SJSA1 (cell line): ENCODE measurements at places on chromosomes 2 and 18. TPM values are rescaled to one million over a fixed set of nuclear protein-coding genes. Genes with fewer than 3 reads are reported as not detected.

The REG3A gene
- not detected in 2 replicates for total RNA-seq

The SATB2 gene
- 4.9 and 11.0 TPM in 2 replicates for total RNA-seq

GRCh38 chr2:10003206-10004125 is 39.9 kb upstream of the KLF11 start:
- peaks cover 19% of the 10 kb centered on the region for H3K4me1 ChIP-seq
- DNase-seq = no peak
- no peak overlapping the region for H3K4me3 ChIP-seq
- H3K27me3 ChIP-seq = no peaks in the 10 kb centered on the region
- H3K36me3 ChIP-seq = no peaks in the 10 kb centered on the region
- no peak overlapping the region for H3K27ac ChIP-seq

The PROKR1 gene
- total RNA-seq = 0.03 TPM in 1 of 2 replicates, not detected in the other

The SULT1C4 gene
- 0.25 and 1.7 TPM in 2 replicates for total RNA-seq

GRCh38 chr18:44324361-44324760 is 356.3 kb upstream of the SETBP1 start:
- no peak overlapping the region for H3K27ac ChIP-seq
- no peak for DNase-seq
- H3K4me3 ChIP-seq = no peak overlapping the region
- no peaks in the 10 kb centered on the region for H3K27me3 ChIP-seq
- H3K36me3 ChIP-seq = no peaks in the 10 kb centered on the region

The COBLL1 gene
- total RNA-seq = 8.4 and 10.6 TPM in 2 replicates

GRCh38 chr18:48274301-48274700 is 134.9 kb downstream of the ZBTB7C start:
- peaks cover 5% of the 10 kb centered on the region; the same call in 1 of the 2 replicates for H3K27me3 ChIP-seq
- no peak for DNase-seq
- H3K4me1 ChIP-seq = no peaks in the 10 kb centered on the region
- no peak overlapping the region for H3K27ac ChIP-seq

DNA sequence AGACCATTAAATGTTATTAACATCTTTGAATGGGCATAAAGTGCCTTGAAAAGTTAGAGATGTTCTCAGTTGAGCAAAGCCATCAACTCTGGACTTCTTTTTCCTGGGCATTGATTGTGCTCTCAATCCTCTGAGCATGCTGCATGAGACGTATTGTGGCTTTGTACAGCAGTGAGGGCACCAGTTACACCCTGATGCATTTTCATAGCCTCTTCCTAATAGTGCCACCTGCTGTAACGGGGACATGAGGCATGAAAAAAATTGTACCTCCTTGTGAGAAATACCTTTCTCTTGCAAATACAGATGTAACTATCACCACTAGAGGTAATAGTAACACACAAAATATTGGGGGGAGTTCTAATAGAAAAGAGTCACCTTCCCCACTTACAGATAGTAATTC is 697.5 kb downstream of the TMEM182 start:
- no peak for DNase-seq
- no peaks in the 10 kb centered on the region for H3K27me3 ChIP-seq
- no peak overlapping the region for H3K4me3 ChIP-seq

The DIPK1C gene
- total RNA-seq = not detected in 2 replicates

- H3K4me1 ChIP-seq = peaks cover 20% of the 10 kb centered on the region
- H3K36me3 ChIP-seq = no peaks in the 10 kb centered on the region
- no peak overlapping the region for H3K4me3 ChIP-seq
- DNase-seq = no peak
- no peaks in the 10 kb centered on the region for H3K27me3 ChIP-seq
- H3K27ac ChIP-seq = no peak overlapping the region
Observed at GRCh38 chr2:119290859-119291587, 67.4 kb downstream of the STEAP3 start.

GRCh38 chr2:54986264-54986663 is 64.0 kb downstream of the RTN4 start:
- no peaks in the 10 kb centered on the region for H3K27me3 ChIP-seq
- peaks cover 56% of the 10 kb centered on the region for H3K36me3 ChIP-seq
- DNase-seq = no peak
- no peak overlapping the region for H3K27ac ChIP-seq
- peaks cover 14% of the 10 kb centered on the region for H3K4me1 ChIP-seq

DNA sequence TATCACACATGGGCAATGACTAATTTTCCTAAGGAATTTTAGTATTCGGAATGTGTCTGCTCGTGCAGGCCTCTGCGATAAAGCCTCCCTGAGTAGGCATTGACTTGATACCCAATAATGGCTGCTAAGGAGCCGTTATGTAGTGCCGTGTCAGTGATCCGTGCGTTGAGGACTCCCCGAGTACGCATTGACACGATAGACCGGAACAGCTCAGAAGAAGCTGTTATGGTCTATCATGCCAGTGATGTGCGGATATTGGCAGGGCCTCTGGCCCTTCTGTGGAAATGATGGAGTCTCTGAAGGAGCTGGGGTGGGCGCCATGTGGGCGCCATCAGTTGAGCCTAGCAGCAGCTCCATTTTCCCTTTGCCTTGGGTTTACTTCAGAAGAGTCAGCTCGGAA is 29.1 kb downstream of the ZEB2 start:
- peaks cover 17% of the 10 kb centered on the region for H3K36me3 ChIP-seq
- H3K27ac ChIP-seq = no peak overlapping the region
- H3K4me1 ChIP-seq = peaks cover 11% of the 10 kb centered on the region
- H3K4me3 ChIP-seq = no peak overlapping the region
- no peaks in the 10 kb centered on the region for H3K27me3 ChIP-seq
- no peak for DNase-seq

GRCh38 chr2:197388866-197389587 is 45.8 kb downstream of the SF3B1 start:
- no peak overlapping the region for H3K4me3 ChIP-seq
- no peaks in the 10 kb centered on the region for H3K27me3 ChIP-seq
- H3K27ac ChIP-seq = no peak overlapping the region

The C2orf78 gene
- 0.03 TPM in 1 of 2 replicates, not detected in the other for total RNA-seq

DNA sequence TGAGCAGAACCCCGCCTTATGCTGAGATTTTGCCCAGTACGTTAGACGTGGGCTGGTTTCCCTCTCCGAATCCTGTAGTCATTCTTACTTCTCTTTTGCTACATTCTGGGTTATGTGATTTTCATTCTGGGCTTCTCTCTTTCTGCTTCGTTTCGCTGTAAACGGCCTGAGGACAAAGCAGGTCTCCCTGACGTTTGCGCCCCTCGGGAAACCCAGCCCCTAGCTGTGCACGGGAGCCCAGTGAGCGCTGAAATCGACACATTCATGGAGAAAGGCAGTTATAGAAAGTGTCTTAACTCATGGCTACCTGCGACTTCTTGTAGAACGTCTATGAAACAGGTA is 22.7 kb upstream of the MC5R start:
- no peak overlapping the region for H3K4me3 ChIP-seq
- H3K27ac ChIP-seq = no peak overlapping the region
- H3K4me1 ChIP-seq = no peaks in the 10 kb centered on the region
- peaks cover 9% of the 10 kb centered on the region; the same call in 1 of the 2 replicates for H3K27me3 ChIP-seq
- H3K36me3 ChIP-seq = no peaks in the 10 kb centered on the region

The GNLY gene
- total RNA-seq = not detected in 2 replicates

The BOLL gene
- not detected in 2 replicates for total RNA-seq

DNA sequence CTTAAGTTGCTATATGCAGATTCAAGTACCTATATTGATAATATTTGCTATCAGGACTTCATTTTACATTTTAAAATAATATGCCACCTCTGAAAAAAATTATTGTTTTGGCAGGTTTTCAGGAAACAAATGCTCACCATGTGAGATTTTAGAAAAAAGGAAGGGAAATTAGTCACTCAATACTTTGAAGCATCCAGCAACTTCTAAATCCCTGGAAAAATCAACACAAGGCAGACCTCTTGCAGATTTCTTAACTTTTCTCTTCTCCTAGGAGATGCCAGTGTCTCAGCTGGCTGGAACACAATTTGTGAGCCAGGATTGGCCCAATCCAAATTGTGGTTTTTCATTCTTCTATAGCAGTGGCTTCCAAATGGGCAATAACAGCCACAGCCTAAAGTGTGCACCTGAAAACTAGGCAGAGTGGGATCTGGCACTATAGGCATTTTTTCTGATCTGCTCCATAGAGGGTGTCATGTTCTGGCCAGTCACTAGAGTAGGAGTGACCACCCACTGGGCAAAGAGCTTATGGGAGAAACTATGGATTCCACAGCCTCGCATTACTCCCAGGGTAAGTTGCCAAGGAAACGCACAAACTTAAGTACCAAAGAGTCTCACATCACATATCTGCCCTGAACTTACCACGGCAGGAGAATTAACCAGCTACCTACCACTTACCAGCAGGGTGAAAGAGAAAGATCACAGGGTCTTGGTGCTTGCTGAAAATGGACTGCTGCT is 28.1 kb upstream of the THOC1 start:
- H3K27ac ChIP-seq = no peak overlapping the region
- H3K36me3 ChIP-seq = no peaks in the 10 kb centered on the region
- no peak overlapping the region for H3K4me3 ChIP-seq
- no peak for DNase-seq
- H3K4me1 ChIP-seq = no peaks in the 10 kb centered on the region

- H3K27me3 ChIP-seq = no peaks in the 10 kb centered on the region
- DNase-seq = peak; percentile 47
- peaks cover 27% of the 10 kb centered on the region for H3K4me1 ChIP-seq
- H3K27ac ChIP-seq = peak overlapping the region; percentile 94
- no peaks in the 10 kb centered on the region for H3K36me3 ChIP-seq
Observed at GRCh38 chr2:189933041-189933440, 129.5 kb downstream of the MSTN start.

DNA sequence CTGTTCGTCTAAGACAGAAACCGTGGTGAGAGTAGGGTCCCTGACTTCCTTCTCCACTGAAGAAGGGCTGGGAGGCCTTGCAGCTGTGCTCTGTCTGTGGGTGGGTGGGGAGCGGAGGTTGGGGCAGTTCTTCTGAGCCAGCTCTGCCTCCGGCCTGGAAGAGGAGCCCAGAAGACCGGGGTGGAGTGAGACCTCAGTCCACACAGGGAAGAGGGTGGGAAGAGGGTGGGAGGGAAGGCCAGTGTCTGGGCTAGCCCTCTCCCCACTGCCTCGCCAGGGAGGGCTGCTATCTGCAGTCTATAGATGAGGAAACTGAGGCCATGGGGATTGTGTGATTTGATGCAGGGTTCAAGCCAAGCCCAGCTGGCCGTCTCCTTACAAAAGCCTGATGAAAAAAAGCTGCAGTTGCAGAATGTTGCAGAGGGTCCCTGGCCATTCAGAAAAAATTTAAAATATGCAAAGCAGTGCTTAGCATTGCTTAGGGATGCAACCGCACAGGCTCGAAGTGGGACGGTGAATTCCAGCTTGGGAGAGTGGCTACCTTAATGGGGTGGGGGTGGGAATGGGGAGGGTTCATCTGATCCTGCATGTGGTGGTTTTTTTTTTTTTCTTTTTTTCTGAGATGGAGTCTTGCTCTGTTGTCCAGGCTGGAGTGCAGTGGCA is 181.6 kb upstream of the HS6ST1 start:
- peak overlapping the region; percentile 81 for H3K27ac ChIP-seq
- DNase-seq = peak; percentile 76
- H3K4me3 ChIP-seq = no peak overlapping the region
- no peaks in the 10 kb centered on the region for H3K36me3 ChIP-seq
- H3K4me1 ChIP-seq = peaks cover 43% of the 10 kb centered on the region
- no peaks in the 10 kb centered on the region for H3K27me3 ChIP-seq

The ID2 gene
- total RNA-seq = 161 and 209 TPM in 2 replicates

DNA sequence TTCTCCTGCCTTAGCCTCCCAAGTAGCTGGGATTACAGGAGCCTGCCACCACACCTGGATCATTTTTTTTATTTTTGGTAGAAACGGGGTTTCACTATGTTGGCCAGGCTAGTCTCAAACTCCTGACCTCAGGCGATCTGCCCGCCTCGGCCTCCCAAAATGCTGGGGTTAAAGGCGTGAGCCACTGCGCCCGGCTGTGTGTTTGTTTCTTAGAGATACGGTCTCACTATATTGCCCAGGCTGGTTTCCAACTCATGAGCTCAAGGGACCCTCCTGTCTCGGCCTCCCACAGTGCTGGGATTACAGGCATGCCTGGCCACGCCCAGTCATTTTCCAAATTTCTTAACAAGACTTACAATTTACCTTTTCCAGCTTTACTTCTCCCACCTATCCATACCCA is 940 bp upstream of the MRPL19 start:
- no peak overlapping the region for H3K4me3 ChIP-seq
- peaks cover 10% of the 10 kb centered on the region for H3K4me1 ChIP-seq
- no peak overlapping the region for H3K27ac ChIP-seq
- H3K36me3 ChIP-seq = peaks cover 29% of the 10 kb centered on the region

The G6PC2 gene
- not detected in 2 replicates for total RNA-seq

The RIT2 gene
- not detected in 2 replicates for total RNA-seq

GRCh38 chr2:7180638-7181370 is 263.6 kb downstream of the RNF144A start:
- H3K4me3 ChIP-seq = no peak overlapping the region
- peak; percentile 68 for DNase-seq
- peak overlapping the region; percentile 61 for H3K27ac ChIP-seq
- H3K36me3 ChIP-seq = no peaks in the 10 kb centered on the region
- H3K4me1 ChIP-seq = peaks cover 8% of the 10 kb centered on the region

DNA sequence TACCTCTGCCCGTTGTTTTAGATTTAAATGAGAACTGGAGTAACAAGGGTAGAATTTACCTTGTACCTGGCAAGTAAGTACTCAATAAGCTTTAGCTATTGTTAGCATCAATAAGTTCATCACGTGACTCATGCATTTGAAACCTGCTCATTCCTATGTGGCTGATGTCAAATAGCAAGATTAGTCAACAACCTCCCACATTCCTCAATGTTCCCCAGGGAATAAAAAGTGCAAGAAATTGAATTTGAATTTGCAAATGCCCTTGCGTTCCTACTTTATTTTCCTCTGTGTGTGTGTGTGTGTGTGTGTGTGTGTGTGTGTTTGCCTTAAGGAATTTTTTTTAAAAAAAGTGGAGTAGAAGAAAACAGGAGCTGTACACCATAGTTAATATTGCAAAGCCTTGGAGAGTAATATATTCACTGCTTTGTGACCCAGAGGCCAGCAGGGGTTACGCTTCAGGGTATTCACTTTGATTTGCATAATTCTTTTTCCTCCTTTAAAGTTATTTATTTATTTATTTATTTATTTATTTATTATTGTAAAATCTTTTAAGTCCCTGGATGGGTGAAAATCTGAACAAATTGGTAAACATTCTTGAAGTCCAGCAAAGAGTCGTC is 43.9 kb upstream of the DNAH7 start:
- no peak for DNase-seq
- no peaks in the 10 kb centered on the region for H3K36me3 ChIP-seq
- H3K27me3 ChIP-seq = no peaks in the 10 kb centered on the region
- H3K27ac ChIP-seq = peak overlapping the region; percentile 97

DNA sequence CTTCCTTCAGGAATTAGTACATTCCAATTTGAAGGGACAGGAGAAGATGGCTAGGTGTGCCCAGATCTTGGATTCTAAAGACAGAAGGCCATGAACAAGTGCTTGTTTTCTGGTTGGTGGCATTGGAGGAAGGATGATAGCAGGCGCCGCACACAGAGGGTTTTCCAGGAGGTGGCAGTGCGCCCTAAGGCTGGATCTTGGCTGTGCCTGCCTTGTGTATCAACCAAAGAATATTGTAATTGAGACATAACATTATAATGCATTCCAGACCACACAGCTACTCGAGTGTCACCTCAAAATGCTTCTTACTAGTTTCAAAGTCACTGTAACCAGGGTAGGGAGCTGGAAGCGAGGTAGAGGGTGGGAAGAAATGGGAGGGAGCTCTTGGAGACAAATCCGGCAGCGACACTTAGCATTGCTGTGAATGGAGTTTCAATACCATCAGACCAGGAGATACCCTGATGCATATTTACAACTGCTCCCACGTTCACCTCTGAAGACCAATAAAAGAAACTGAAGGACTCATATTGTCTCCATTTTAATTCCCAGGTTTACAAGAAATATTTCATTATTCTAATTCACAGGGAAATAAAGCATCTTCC is 42.5 kb downstream of the CPO start:
- peaks cover 29% of the 10 kb centered on the region for H3K4me1 ChIP-seq
- DNase-seq = peak; percentile 78
- no peaks in the 10 kb centered on the region for H3K36me3 ChIP-seq
- H3K27ac ChIP-seq = no peak overlapping the region
- H3K27me3 ChIP-seq = no peaks in the 10 kb centered on the region
